ENCODE measurements at places on chromosomes 12 and 14. TPM values are rescaled to one million over a fixed set of nuclear protein-coding genes. Genes with fewer than 3 reads are reported as not detected.
A peak's percentile ranks its signal among the peaks of the same experiment; 100 is the strongest.

KLRF2 gene
- not detected for polyA plus RNA-seq

PRMT5 gene
- polyA plus RNA-seq = 44.4 TPM

RHEBL1 gene
- polyA plus RNA-seq = 0.50 TPM

MGP gene
- polyA plus RNA-seq = not detected

TSPAN19 gene
- polyA plus RNA-seq = not detected

DNA sequence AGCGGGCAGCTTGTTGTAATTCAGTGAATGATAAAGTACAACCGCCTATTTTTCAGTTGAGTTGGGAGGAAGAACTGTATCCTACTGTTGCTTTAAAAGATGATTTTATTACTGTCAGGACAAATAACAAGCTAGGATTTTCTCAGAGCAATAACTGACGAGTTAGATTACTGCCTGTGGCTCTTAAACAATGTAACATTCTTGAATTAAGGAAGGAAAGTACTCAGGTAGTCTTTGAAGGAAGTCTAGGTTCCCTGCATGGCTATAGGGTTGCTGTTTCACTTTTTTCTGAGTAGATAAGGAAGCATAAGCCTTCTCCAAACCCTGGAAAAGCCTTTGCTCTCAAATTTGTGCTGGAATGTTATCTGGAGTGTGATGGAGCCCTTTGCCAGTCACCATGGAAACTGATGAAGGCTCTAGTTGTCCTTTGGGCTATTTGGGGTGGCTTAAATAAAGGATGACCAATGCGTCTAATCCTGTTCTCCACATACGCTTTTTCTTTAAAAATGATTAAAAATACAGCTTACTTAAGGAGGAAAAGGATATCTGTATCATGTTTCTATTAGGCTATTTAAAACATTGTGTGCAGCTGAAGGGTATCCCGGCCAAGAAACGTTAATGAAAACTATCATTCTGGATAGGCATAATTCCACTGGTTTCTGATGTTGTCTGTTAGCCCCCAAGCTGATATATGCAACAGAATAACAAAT, 17.7 kb downstream of the NUBPL start:
- no peaks in the 10 kb centered on the region for H3K36me3 ChIP-seq
- H3K4me1 ChIP-seq = no peaks in the 10 kb centered on the region
- no peak for DNase-seq

- no peaks in the 10 kb centered on the region for H3K27me3 ChIP-seq
- H3K4me3 ChIP-seq = no peak overlapping the region
- no peaks in the 10 kb centered on the region for H3K36me3 ChIP-seq
- H3K27ac ChIP-seq = no peak overlapping the region
- no peaks in the 10 kb centered on the region for H3K4me1 ChIP-seq
Measured at GRCh38 chr14:53900499-53900898, 56.1 kb downstream of the BMP4 start.

GRCh38 chr12:78149459-78149858, 318.8 kb downstream of the NAV3 start:
- no peak overlapping the region for H3K4me3 ChIP-seq
- no peak for DNase-seq

DNA sequence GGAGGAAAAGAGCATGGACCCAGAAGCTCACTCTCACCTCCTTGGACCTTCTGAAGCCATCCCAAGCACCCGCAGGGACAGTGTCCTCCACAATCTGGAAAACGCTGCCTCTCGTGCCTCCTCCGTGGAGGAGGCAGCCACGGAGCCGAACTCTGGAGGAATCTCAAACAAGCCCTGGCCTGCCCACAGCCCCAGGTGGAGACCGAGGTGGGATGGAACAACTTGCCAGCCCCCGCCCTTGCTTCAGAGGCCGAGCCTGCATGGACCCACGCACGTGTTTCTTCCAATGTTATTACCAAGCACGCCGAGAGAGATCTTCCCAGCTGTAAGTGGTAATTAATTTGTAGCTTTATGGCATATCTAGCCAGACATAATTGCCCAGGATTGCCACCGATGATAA, 61.3 kb downstream of the SCARB1 start:
- no peaks in the 10 kb centered on the region for H3K27me3 ChIP-seq
- H3K4me1 ChIP-seq = peaks cover 5% of the 10 kb centered on the region
- no peak overlapping the region for H3K27ac ChIP-seq
- H3K4me3 ChIP-seq = no peak overlapping the region
- H3K36me3 ChIP-seq = peaks cover 66% of the 10 kb centered on the region

DNA sequence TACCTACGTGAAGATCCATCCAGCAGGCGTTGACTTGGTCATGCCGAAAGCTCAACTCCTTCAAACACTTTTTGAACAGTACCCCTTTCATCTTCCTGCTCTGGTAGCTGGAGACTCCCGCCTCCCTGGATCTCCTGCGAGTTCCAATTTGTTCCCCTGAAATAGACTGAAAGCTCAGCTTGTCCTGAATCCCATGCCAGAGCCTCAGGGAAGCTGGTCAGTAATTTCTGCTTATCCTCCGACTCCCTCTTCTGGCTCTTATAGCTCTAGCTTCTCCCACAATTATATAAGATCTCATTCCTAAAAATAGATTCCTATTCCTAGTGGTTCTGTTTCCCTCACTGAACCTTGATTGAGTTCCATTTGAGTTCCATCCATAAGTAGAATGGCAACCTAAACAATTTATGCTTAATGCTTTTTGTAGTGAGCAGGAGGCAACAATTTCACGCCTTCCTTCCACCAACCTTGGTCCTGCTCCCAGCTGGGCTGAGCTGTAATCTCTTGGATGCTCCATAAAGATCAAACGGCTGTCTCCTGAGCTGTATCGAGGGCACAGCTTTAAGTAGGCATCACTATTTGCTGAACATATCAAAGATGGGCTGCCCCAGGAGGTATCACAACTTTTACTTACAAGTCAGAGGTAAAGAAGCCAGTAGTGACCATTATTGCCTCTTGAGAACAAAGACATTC, 8.0 kb upstream of the TMEM132C start:
- H3K27me3 ChIP-seq = no peaks in the 10 kb centered on the region
- DNase-seq = no peak
- no peaks in the 10 kb centered on the region for H3K4me1 ChIP-seq
- no peaks in the 10 kb centered on the region for H3K36me3 ChIP-seq
- H3K27ac ChIP-seq = no peak overlapping the region
- H3K4me3 ChIP-seq = no peak overlapping the region

- no peaks in the 10 kb centered on the region for H3K27me3 ChIP-seq
- peak overlapping the region; percentile 39 for H3K4me3 ChIP-seq
- peak; percentile 75 for DNase-seq
- H3K36me3 ChIP-seq = no peaks in the 10 kb centered on the region
Measured at GRCh38 chr12:54363618-54364017, 668 bp downstream of the GPR84 start.

DNA sequence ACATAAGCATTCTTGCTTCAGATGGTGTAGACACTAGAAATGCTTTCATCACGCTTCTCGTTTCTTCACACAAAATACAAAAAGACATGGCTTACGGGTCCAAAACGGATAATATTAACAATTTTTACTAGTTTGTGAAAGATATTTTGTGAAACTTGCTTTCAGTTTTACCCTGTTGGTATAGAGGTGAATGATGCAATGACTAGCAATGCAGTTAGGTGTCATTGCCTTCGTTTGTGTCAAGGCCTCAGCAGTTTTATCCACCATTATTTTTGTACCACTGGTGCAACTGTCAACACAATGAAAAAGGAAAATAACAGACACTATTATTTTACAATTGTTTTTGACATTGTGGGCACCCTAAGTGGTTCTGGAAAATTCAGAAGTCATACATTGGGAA, 323.0 kb downstream of the FLRT2 start:
- no peaks in the 10 kb centered on the region for H3K36me3 ChIP-seq
- H3K27me3 ChIP-seq = no peaks in the 10 kb centered on the region
- H3K4me1 ChIP-seq = no peaks in the 10 kb centered on the region

- H3K4me3 ChIP-seq = no peak overlapping the region
- H3K36me3 ChIP-seq = no peaks in the 10 kb centered on the region
- no peak overlapping the region for H3K27ac ChIP-seq
- DNase-seq = no peak
- H3K4me1 ChIP-seq = no peaks in the 10 kb centered on the region
- H3K27me3 ChIP-seq = no peaks in the 10 kb centered on the region
Measured at GRCh38 chr12:90407841-90408240, 547.1 kb downstream of the CCER1 start.

GRCh38 chr12:42477941-42478340, 111.6 kb downstream of the PRICKLE1 start:
- peaks cover 29% of the 10 kb centered on the region for H3K27me3 ChIP-seq

GRCh38 chr12:50642761-50643160, 121.1 kb upstream of the ATF1 start:
- DNase-seq = no peak
- no peaks in the 10 kb centered on the region for H3K27me3 ChIP-seq
- H3K27ac ChIP-seq = no peak overlapping the region
- H3K4me1 ChIP-seq = no peaks in the 10 kb centered on the region
- no peak overlapping the region for H3K4me3 ChIP-seq
- peaks cover 17% of the 10 kb centered on the region for H3K36me3 ChIP-seq

DNA sequence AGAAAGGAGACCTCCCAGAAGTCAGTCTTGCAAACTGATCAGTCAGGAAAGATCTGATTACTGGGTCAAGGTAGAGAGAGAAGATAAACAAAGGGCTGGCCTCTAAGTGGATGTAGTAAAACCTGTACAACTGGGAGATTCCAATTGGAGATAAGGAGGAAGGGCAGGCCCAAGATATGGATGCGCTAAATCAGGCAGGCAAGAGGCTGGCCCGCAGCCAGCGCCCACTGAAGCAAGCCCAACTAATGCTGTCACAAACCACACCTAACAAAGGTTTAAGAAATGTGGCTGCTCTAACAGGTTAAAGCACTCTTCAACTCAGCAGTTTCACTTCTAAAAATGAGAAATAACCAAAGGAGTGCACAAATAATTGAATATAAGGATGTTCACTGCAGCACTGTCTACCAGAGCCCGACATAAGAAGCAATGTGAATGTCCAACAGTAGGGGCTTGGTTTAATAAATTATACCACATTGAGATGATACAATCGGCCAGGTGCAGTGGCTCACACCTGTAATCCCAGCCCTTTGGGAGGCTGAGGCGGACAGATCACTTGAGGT, 4.7 kb downstream of the GLTP start:
- H3K27me3 ChIP-seq = no peaks in the 10 kb centered on the region
- peaks cover 11% of the 10 kb centered on the region for H3K36me3 ChIP-seq
- no peak for DNase-seq
- no peak overlapping the region for H3K27ac ChIP-seq
- peaks cover 60% of the 10 kb centered on the region for H3K4me1 ChIP-seq

DNA sequence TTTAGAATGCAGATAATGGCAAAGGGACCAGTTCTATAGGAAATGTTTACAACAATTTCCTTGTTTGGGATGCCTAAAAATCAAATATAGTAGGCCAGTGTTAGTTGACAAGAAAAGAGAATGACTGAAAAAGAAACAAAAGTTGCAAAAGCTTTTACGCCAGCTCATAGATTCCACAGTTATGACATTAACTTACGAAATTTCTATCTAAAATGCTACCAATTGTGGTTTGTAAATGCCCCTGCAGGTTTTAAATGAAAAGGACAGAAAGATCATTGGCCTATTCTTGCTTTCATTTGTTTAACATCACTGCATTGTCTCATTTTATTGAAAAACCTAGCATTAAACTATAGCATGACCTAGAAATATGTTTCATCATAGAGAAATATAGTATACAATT, 345.8 kb downstream of the CCDC91 start:
- no peak overlapping the region for H3K4me3 ChIP-seq
- H3K36me3 ChIP-seq = no peaks in the 10 kb centered on the region
- no peak overlapping the region for H3K27ac ChIP-seq
- no peaks in the 10 kb centered on the region for H3K4me1 ChIP-seq
- no peak for DNase-seq

DNA sequence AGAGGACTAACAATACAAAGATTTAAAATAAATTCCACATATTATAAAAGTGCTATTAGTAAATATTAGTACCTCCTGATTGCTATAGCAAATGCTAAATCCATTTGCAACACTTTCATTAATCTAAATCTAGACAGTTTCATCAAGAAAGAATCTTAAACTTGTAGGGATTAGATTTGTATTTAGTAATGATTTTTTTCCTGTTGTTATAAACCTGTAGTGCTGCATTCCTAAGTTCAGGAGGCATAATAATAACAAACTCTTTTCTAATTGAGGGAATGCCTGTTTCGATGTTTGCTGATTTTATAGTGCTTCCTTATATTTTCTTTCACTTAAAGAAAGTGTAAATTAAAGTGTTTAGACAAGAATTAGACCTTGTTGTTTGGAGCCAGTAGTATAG, 166.1 kb downstream of the FOXA1 start:
- H3K27ac ChIP-seq = no peak overlapping the region
- no peaks in the 10 kb centered on the region for H3K36me3 ChIP-seq
- no peak overlapping the region for H3K4me3 ChIP-seq
- H3K27me3 ChIP-seq = no peaks in the 10 kb centered on the region

DNA sequence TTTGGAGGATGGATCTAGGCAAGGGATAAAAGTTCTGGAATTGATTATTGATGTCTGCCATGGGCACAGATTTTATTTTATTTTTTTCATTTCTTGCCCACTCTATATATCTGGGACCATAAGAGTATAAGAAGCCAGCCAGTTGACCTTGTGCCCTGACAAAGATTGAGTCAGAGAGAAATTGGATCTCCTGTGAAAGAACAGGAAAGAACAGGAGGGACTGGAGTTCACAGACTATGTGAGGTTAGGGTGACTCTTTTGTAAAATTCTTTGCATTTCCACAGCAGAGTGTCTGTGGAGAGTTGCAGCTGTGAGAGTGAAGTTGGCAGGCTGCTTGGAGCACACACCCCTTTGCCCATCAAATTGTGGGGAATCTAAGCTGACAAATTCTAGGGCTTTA, 358.4 kb upstream of the TBX3 start:
- H3K4me3 ChIP-seq = no peak overlapping the region
- no peak for DNase-seq
- H3K36me3 ChIP-seq = no peaks in the 10 kb centered on the region
- H3K27me3 ChIP-seq = no peaks in the 10 kb centered on the region

GRCh38 chr12:21690704-21691368, 33.2 kb upstream of the LDHB start:
- no peak overlapping the region for H3K4me3 ChIP-seq
- H3K27ac ChIP-seq = no peak overlapping the region
- no peaks in the 10 kb centered on the region for H3K36me3 ChIP-seq
- H3K27me3 ChIP-seq = no peaks in the 10 kb centered on the region

All from CD14-positive monocyte (primary cell).